ENCODE measurements at places on chromosomes 7 and 10.

GRCh38 chr10:86666538-86666937 lies 1.8 kb upstream of the LDB3 start:
- DNase-seq = peak; percentile 66

- DNase-seq = no peak
These were observed 1159.0 kb downstream of the TYW1 start for GRCh38 chr7:68155676-68156075.

DNA sequence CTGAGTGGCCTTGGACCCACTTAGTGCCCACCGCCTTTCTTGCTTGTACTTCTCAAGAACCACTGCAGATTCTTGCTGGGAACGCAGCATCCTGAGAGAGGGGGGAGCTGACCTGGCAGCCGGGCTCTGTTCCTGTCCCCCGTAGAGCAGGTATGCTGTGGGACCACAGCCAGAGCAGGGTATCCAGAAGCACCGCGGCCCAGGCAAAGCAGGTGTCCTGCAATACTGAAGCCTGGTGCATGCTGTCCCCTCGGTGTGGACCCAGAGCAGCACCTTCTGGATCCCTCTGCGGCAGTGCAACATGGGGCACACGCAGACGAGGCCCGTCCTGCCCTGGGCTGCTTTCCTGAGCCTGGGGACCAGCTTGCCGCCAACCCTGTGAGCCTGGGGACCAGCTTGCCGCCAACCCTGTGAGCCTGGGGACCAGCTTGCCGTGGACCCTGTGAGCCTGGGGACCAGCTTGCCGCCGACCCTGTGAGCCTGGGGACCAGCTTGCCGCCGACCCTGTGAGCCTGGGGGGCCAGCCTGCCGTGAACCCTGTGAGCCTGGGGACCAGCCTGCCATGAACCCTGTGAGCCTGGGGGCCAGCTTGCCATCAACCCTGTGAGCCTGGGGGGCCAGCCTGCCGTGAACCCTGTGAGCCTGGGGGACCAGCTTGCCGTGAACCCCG lies 60.9 kb upstream of the ADGRA1 start:
- DNase-seq = no peak

GRCh38 chr10:121800146-121800545 lies 127.7 kb downstream of the ATE1 start:
- DNase-seq = no peak

- no peak for DNase-seq
These were observed 291.7 kb downstream of the AUTS2 start for GRCh38 chr7:69889976-69890351.

GRCh38 chr10:85849315-85849714 lies 517.3 kb downstream of the GRID1 start:
- no peak for DNase-seq

DNA sequence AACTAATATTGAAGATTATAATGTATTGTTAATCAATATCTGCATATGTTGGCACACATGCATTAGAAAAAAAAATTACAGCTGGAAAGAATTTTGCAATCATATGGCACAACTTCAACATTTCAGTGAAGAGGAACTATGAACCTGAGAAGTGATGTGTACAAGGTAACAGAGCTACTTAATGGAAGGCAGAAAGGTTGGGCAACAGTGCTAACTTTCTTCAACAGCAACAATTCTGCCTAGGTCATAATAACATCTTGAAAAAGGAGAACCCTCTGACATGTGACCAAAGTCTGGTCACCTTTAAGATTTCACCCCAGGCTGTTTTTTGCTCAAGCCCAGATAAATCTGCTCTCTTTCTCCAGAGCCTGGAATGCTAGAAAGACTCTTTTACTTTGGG lies 47.9 kb upstream of the SKAP2 start:
- no peak for DNase-seq

DNA sequence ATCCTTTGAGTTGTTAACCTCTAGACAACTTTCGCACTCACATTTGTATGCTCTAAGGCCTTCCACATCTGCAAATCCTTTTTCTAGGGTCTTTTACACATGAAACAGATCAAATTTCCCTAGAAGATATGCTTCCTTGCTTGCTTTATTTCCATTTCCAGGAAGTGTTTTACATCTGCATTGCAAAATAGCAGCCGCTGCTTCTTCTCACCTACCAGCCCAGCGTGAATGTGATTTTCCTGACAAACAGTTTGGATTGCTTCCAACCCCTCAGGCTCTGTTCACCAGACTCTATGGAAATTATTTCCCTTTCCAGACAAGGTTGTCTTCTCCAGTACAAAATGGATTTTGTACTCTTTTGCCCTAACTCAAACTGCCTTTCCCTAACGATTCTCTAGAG lies 50.9 kb upstream of the PAPSS2 start:
- DNase-seq = no peak

DNA sequence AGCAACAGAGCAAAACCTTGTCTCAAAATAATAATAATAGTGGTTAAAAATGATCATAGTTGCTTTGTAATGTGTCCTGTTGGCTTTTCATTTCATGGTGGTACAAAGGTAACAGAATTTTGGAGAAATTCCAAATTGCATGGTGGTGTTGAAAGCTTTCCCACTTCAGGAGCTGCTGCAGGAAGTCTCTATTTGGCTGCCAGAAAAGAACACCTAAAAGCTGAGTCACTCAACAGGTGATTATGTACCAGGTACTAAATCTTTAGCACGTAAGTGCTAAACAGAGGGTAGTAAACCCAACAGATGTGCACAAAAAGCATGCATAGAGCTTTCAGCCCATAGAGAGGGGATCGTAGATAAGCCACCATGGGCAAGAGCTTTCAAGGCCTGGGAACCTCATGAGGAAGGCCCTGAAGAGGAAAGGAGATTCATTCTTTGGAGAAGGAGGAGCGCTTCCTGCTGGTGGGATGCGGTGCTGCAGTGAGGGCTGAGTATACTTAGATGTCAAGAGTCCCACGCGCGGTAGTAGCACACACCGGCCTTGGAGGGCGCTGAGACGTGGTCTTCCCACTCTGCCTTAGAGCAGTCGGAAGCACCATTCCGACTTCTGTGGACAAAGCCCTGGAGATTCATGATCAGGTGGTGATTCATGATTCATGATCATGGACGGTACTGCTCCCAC lies 118.7 kb downstream of the RALA start:
- no peak for DNase-seq

- no peak for DNase-seq
These were observed 80.8 kb upstream of the COL1A2 start for GRCh38 chr7:94313926-94314325.

DNA sequence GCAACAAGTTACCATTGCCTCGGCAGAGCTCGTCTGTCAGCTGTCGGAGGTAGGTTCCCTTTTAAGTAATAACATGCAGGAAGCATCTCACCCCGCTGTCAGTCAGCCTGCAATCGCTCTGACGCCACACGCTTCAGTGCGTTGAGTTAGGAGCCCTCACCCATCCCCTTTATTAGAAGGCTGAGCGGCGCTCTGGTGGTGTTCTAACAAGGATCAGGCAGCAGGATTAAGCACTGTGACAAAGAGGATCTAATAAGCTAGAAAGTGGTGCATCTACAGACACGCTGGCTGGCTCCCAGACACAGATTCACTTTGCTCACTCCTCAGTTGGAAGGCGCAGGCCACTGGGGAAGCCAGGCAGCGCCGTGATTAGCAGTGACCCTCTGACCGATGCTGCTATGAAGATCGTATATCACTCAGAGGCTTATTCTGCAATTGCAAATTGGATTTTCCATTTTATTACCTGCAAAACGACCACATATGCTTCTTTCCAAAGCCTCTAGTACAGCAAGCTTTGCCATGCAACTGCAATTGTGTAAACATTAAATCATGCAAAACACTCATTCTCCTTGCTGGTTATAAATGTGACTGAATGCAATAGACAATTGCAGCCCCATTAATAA lies 117.7 kb downstream of the RSU1 start:
- no peak for DNase-seq

DNA sequence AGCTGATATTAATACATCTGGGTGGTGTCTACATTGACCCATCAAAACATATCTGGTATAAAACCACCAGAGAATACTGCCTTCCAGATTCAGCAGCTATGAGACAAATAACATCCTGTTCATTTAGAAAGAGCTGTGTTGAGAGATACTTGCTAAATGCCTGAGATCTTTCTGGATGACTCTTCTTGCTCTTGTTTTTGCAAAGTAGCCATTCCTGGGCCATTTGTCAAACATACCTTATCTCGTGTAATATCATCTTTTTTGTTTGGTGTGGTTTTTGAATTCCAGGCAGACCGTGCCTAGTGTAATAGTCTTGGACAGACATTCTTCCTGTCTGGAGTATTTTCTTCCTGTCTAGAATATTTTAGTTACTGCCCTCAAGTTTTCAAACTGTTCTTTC lies 74.7 kb upstream of the PRR15 start:
- no peak for DNase-seq

DNA sequence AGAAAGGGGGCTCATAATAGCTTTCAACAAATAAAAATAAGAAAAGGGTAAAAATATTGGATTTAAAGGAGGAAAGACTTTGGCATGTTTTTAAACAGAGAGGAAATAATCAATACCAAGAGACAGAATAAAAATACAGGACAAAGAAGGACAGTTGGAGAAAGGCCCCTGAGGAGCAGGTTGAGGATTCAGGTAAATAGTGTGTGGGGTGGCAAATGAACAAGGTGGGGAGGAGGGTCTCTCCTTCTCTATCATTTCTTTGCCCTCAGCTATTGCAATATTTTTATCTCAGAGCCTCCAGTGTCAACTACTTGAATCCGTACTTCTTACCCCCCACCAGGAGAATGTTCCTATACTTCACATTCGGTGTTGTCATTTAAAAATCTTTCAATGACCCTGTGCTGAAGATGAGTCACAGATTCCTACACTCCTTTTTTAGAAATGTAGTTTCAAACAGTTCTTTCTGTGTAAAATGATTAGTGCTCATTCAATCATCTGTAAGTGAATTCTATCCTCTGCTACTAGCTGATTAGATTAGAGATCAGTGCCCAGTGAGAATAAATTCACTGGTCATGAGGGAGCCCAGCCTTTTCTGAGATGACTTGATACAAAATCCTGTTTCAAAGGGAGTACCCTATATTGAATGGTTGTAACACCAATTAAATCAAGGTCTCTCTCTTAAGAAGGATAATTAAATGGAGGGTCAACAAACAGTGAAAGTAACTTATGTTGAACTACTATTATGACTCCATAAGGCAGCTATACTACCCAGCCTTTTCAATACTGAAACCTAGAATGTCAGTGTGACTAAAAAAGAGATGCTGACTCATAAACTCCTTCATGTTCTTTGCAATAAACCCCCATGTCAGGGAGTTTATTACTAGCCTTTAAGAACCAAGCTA lies 50.4 kb upstream of the WNT16 start:
- DNase-seq = no peak

- DNase-seq = no peak
These were observed 19.5 kb downstream of the LRMDA start for GRCh38 chr10:75450644-75451640.

- no peak for DNase-seq
These were observed 12.8 kb downstream of the OR2F1 start for GRCh38 chr7:143967398-143967797.

DNA sequence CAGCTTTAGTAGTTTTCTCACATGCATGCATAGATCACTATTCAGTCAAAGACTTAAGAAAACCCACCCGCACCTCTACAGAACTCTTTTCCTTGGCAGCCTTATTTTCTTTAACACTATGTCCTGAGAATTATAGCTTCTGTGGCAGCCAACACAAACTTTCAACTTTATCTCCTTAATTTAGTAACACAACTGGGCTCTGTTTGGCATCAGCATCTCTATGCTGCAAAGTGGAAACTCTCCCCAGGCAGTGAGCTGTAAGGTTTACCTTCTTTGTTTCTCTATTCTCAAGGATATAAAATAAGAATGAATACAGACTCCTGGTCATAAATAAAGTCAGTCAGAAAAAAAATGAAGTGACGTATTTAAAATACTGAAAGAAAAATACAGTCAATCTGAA lies 115.2 kb upstream of the PPP1R9A start:
- no peak for DNase-seq

DNA sequence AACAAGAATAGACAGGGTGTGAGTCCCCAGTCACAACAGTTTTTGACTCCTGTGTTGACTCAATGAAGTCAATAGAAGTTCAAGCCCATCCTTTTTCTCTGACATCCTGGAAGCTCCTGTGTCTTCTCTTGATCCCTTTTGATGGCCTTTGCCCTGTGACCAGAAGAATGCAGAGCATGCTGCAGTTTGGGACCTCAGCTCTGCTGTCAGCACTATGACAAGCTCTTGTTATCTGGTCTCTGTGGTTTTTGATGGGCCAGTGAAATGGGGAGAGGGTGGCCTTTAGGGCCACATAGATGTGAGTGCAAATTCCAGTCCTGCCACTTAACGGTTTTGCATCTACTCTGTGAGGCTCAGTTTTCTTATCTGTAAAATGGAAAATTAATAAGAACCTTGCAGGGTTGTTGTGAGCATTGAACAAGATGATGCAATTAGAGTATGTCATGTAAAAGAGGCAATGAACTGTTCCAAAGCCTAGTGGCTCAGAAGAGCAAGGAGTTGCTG lies 102.4 kb upstream of the IKZF1 start:
- DNase-seq = no peak

DNA sequence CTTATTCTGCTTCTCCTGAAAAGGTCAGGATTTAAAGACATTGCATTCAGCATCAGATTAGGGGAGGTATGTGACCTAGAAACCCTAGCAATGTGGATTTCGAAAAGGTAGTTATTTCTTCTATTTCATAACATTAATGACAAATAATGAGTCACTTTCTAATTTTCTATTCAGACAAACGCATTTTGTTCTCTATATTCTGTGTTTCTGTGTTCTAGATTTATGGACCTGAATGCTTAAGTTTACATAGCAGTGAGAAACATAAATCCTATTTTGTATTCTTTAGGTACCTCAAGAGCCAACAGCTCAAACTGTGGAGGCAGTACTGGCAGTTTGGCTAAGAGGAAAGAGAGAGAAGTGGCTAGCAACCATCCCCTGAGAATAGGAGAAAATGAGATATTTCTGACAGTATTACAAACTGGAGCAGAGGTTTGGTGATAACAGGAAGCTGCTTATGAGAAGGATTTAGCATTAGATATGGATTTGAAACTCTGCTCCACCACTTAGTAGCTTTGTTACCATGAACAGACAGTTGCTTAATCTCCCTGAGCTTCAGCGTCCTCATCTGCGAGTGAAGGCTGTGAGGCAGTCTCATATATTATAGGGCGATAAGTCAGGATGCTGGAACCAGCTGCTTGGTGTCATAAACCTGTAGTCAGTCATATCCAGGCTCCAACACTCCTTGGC lies 28.2 kb downstream of the CDK14 start:
- DNase-seq = no peak

- no peak for DNase-seq
These were observed 46.5 kb downstream of the ZMIZ1 start for GRCh38 chr10:79115302-79115701.

- DNase-seq = no peak
These were observed 94.2 kb downstream of the HIP1 start for GRCh38 chr7:75644589-75644988.

DNA sequence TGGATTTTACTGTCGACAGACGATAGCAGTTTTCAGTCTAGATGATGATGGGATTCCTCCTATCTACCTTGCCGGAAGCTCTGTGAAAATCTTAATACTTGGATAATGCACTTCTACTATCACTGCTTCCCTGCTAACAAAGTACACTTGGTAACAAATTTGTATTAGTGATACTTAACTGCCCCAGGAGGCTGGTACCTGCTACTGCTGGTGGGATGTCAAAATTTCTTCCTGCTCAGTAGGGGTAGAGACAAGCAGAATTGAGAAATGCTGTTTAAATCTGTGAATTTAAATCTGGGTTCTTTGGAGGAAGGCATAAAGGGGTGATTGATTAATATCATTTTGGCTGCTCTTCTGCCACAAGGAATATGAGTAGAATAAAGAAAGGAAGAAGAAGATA lies 99.8 kb upstream of the STRIP2 start:
- no peak for DNase-seq
